LoVo (cell line): ENCODE measurements at places on chromosomes 6 and 20.

- no peak for DNase-seq
These were observed 213.9 kb upstream of the SULF2 start for GRCh38 chr20:47999166-47999565.

DNA sequence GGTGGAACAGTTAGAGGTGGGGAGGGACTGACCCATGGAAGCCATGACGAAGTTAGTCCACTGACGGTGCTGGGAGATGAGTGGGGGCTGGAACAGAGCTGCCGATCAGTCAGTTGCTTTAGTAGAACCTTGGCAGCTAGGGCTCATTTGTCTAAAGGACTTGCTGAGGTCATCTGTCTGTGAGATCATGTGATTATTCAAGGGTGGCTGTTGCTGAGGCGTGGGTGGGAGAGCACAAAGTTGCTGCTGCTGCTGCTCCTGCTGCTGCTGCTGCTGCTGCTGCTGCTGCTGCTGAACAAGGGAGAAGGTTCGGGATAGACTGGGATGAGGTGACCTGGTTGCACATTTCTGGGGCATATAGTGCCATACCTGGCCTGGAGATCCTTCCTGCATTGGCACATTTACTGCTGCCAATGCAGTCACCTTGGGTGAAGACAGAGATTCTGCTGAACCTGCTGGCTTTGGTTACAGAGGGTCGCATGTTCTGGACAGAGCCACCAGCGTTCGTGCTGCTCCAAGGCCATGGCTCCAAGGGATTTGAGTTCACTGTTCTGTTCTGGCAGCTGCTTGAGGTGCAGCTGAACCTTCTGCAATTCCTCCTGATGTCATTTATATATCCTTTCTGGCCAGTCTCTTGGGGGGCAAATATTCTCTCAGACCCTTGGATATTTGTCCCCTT, 840.5 kb downstream of the HACE1 start:
- DNase-seq: no peak

- DNase-seq: no peak
These were observed 1.3 kb downstream of the LKAAEAR1 start for GRCh38 chr20:64082820-64083377.

DNA sequence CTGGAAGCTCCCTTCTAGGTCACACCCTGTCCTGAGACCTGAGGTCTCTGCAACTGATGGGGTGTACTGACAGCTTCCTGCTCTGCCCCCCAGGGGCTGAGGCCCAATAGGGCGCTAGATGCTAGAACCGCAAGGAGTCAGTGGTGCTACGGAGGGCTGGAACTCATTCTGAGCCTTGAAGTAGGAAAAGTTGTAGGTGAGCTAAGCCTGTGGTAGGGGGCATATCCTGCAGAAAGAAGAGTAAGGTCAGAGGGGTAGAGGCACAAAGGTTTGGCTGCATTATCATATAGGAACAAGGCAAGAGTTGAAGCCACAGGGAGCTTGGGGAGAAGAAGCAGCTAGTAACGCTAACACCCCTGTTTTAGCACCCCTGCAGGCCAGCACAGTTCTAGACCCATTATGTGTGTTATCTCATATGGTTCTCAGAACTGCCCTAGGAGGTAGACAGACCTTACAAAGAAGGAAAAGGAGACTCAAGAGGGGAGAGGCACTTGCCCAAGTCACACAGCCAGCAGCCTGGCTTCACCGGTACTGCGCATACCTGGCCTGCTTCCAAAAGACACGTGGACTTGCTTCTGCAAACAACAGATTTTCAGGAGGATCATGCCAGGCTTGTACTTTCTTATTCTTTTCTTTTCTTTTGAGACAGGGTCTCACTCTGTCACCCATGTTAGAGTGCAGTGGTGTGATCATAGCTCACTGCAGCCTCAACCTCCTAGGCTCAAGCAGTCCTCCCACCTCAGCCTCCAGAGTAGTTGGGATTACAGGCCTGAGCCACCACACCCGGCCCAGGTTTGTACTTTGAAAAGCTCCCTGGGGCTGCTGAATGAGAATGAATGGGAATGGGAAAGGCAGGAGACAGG, 156.1 kb downstream of the MRPL14 start:
- no peak for DNase-seq

GRCh38 chr20:63448031-63448430, 24.4 kb downstream of the KCNQ2 start:
- DNase-seq: no peak

GRCh38 chr6:42028234-42029061, 21.9 kb upstream of the TAF8 start:
- DNase-seq: no peak

DNA sequence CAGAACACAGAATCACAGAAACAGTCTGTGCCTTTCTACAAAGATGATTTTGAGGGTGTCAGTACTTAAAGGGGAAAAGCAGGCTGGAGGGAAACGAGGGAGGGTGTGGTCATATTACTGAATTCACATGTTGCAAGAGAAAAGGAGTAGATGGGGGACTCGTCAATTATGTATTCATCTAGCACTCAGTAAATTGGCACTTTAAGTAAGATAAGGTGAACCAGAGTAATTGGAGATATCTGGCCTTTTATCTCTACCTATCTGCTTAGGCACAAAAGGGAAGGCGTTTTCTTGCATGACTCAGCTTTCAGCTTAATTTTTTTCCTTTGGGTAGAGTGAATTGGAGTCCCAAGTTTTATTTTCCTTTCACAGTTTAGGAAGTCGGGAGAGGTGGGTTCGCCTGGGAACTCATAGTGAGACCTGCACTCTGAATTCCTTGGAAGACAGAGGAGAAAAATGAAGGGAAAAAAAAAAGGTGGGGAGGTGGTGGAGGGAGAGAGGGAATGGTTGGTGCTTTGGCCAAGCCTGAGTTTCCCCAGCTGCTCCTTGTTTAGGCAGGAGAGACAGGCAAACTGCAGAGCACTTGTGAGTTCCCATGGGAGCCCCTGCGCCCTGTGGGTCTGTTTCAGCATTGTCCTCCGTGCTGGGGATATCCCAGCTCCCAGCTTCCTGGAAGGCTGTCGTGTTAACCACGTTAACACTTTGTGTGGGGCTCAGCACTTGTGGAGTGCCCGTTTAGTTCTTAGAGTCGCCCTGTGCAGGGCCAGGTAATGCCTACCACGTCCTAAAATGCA, 19.7 kb upstream of the GTSF1L start:
- peak; percentile 14 for DNase-seq

- no peak for DNase-seq
These were observed 86.5 kb upstream of the IFNGR1 start for GRCh38 chr6:137305691-137306090.
